ENCODE measurements at places on chromosomes 7 and 10.

- DNase-seq = no peak
Observed at GRCh38 chr7:140638173-140638791, 2.3 kb downstream of the DENND2A start.

GRCh38 chr7:74606101-74606908 is 51.2 kb upstream of the GTF2I start:
- no peak for DNase-seq

GRCh38 chr7:151728746-151729145 is 148.2 kb downstream of the PRKAG2 start:
- no peak for DNase-seq

DNA sequence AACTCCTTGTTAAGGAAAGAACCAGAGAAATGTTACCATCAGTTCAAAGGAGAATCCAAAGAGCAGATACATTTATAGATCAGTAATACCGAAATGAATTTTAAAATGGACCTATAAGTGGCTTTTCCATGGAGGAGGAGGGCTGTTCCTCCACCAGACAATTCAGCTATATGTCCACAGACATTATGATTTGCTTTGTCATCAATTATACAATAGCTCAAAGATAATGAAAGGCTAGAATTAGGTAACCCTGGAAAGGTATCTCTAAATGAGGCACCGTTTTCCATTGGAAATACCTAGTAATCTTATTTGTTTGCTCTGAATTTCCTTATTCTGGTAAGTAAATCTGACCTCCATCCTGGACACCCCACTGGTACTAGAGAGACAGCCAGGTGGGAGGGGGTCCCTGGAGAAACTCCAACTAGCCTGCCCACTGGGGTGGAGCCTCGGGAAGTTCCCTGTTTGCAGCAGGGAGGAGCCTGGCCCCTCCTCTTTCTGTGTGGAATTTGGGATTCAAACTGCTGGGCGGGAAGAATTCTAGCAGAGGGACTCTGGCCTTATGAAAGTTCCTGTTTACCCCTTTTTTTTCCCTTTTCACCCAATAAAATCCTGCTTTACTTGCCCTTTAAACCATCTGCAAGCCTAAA is 218.0 kb downstream of the PHF14 start:
- DNase-seq = no peak

DNA sequence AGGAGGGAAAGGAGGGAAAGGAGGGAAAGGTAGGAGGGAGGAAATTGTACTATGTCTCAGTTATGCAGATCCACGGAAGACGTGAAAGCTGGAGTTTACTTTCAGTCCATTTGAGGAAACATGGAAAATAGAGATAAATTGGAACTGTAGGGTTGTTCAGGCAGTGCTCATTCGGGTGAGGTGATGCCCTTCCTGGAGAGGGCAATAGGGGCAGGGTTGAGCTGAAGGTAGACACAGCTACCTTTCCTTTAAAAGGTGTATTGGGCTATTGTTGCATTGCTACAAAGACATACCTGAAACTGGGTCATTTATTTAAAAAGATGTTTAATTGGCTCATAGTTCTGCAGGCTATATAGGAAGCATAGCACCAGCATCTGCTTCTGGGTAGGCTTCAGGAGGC is 116.9 kb upstream of the PLXDC2 start:
- no peak for DNase-seq

- no peak for DNase-seq
Observed at GRCh38 chr10:94803307-94803706, 40.8 kb downstream of the CYP2C19 start.

GRCh38 chr7:158997110-158997453 is 140.7 kb downstream of the DYNC2I1 start:
- no peak for DNase-seq

DNA sequence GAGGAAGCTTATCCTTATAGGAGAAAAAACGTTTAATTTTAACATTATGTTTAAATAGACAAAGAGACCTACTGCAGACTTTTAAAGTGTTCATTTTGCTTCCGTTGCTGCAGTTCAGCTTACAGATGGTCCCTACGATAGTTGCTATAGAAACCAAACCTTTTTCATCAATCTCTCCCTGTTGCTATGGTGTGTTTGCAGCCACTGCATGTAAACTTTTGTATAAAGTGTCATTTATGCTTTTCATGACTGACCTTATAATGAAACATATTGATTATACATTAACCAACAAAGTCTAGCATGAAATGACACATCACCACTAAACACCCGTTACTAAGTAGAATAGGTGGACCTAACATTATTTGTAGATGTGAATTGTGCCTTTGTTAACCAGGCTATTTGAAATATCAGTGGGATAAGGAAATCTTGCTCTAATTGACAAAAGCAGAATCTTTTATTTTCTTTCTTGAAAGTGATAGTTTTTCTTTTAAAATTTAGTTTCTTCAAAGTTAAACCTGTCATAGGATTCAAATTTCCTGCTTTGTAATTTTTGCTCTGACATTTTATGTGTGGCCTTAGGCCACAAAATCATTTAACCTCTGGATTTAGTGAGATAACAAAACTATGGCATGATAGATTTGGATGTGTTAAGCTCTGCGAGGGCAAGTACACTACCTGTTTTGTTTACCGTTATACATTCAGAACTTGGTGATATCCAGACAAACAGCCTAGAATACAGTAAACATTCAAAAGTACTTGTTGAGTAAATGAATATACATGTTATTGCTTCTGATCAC is 64.0 kb downstream of the CACNB2 start:
- DNase-seq = no peak

GRCh38 chr7:154388412-154388811 is 336.2 kb downstream of the DPP6 start:
- no peak for DNase-seq

DNA sequence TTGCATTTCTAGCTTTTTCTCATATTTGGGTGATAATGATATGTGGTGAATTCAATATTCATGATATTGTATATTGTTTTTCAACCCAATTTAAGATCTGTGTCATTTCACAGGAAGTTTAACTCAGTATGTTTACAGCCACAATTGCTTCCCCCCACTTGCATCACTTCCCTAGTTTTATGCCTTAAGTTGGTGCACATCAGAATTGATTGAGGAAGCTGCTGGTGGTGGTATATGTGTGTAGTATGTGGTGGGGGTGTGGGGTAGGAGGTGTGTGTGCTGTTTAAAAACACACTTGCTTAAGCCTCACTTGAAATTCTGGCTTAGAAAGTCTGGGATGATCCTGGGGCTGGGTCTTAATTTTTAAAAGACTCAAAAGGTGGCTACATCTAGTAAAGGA is 245.1 kb upstream of the AOAH start:
- DNase-seq = no peak

GRCh38 chr10:2893991-2894390 is 173.4 kb upstream of the PFKP start:
- DNase-seq = no peak

DNA sequence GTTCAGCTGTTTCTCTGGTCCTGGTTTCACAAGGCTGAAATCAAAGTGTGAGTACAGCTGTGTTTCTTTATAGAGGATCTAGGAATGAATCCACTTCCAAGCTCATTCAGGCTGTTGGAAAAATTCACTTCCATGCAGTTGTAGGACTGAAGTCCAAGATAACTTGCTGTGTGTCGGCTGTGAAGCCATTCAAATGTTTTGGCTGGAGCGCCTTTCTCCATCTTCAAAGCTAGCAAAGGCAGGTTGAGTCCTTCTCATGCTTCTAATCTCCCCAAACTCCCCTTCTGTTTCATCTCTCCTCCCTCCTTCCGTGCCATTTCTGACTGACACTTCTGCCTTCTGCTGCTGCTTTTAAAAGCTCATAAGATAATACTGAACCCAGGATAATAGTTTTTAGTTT is 1195.4 kb upstream of the LRRN3 start:
- DNase-seq = no peak

- no peak for DNase-seq
Observed at GRCh38 chr7:4668510-4668847, 13.6 kb upstream of the FOXK1 start.

DNA sequence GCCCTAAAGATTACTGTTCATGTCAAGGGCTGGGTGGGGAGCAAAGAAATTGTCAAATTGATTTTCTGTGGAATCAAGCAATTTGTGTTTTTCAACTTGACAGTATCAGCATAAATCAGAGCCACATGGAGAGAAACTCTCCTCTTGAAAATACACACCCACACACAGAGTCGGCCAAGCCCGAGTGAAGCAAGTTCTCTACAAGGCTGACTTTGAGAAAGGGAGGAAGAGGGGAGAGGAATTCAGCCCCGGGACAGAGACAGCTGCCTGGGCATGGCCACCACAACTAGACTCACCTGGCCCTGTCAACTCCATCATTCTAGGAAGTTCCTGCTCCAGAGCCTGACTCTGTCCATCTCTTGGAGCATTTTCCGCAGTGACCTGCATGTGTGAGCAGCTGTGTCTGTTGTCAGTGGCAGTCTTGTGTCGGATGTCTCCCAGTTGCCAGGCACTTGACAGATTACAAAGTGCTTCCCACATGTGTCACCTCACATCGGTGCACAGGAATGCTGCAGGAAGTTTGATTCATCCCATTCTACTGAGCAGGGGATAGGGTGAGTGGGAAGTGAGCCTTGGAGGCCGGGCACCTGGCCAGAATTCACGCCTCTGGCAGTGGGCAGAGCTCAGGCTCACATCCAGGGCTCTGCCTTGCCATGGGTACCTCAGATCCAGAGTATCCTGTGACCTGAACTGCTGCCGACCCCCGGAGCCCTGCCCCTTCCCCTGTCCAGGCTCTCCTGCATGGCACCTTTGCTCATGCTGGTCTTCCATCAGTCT is 37.9 kb downstream of the ADAM12 start:
- no peak for DNase-seq

- DNase-seq = no peak
Observed at GRCh38 chr10:3045471-3046209, 21.7 kb upstream of the PFKP start.

- no peak for DNase-seq
Observed at GRCh38 chr10:22489467-22489866, 144.2 kb downstream of the SPAG6 start.

DNA sequence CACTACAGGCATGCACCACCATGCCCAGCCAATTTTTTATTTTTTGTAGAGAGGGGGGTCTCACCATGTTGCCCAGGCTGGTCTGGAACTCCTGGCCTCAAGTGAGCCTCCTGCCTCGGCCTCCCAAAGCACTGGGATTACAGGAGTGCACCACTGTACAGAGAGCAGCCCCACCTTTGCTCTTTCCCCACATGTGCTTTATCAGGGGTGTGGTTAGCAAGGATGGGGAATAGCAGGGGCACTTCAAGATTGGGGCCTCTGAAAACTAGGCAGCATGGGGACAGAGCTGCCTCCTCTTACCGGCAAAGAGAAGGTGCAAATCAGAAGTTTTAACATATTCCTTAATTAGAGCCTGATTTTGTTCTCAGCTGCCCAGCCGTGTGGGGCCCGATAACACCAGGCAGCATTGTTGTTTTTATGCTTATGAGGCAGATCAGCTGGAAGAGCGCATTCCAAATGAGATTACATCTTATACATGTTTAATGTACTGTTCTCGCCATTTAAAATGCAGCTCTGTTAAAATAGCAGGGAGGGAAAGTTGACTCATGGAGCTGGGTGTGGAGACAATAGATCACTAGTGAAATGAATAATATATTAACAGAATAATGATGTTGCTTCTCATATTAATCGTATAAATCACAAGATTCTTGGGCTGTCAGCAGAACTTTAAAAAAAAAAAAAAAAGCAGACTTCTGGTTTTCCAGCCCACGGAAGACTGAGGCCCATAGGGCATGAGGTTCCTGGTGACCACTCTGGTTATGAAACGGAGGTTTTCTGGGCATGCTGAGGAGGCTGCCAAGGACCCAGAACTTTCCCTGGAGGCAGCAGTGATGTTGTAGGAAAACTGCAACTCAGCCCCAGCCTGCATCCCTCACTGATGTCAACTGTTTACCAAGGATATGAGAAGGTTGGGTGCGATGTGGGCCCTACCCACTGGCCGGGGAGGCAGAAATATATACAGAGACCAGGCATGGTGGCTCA is 62.5 kb downstream of the TMEM130 start:
- DNase-seq = no peak

- DNase-seq = no peak
Observed at GRCh38 chr10:71509444-71509843, 112.7 kb downstream of the CDH23 start.

All from activated T-helper 1 cell treated with anti-CD3 and anti-CD28 coated beads, Interleukin-2, amount 50 U/mL, for 16 hours (primary cell).